ENCODE measurements at places on chromosomes 3 and 15.

GRCh38 chr15:46732060-46732459, 985.2 kb upstream of the SEMA6D start:
- DNase-seq = no peak

DNA sequence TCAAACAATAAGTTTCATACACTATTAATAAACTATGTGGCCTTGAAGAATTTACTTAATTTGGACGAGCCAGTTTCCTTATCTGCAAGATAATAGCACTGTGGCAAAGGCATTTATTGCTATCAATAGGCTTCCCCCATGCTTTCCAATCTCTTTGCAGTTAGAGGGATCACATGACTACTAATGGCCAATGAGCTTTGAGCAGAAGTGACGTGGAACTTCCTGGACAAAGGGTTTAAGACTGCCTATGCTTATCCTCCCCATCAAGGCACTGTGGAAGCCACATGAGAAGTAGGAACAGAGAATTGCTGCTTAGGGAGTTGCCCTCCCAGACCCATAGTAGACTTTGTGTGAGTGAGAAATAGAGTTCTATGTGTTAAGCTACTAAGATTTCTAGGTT, 16.7 kb upstream of the ZMAT3 start:
- DNase-seq = no peak

GRCh38 chr3:72745146-72745999, 102.9 kb downstream of the SHQ1 start:
- no peak for DNase-seq

- no peak for DNase-seq
Measured at GRCh38 chr3:132556508-132557159, 40.4 kb upstream of the ACKR4 start.

- DNase-seq = no peak
Measured at GRCh38 chr3:190676481-190676880, 162.6 kb downstream of the IL1RAP start.

GRCh38 chr3:39318301-39318700, 11.2 kb upstream of the CCR8 start:
- DNase-seq = no peak

DNA sequence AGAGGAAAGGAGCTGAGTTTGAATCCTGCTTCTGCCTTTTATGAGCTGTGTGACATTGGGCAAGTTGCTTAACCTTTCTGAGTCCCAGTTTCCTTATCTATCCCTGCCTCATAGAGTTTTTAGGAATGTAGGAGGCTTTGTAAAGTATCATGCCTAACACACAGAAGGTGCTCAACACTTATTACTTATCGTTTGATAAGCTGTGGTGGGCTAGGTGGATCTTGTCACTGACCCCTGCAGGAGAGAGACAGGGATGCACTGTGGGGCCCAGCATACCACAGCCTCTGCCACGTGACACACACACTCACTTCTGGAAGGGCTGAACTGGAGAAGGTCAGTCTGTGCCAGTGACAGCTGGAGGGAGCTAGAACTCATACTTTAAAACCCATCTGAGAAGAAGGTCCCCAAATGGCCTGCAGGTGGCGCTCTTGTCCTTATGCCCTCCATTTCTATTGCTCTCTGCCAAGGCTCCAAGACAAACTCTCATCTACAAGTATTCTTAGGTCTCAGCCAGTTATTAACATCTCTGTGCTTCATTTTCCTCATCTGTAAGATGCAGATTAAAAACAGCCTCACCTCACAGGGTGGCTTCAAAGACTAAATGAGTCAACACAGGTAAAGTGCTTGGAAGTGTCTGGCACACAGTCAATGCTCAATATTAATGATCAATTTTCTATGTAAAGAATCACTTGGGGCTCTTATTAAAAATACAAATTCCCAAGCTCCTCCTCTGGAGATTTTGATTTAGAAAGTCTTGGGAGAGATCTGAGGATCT, 57.5 kb upstream of the HACD2 start:
- DNase-seq = no peak

GRCh38 chr15:70523616-70524015, 239.7 kb downstream of the UACA start:
- DNase-seq = no peak

GRCh38 chr3:175046601-175047000, 187.5 kb downstream of the NAALADL2 start:
- no peak for DNase-seq

DNA sequence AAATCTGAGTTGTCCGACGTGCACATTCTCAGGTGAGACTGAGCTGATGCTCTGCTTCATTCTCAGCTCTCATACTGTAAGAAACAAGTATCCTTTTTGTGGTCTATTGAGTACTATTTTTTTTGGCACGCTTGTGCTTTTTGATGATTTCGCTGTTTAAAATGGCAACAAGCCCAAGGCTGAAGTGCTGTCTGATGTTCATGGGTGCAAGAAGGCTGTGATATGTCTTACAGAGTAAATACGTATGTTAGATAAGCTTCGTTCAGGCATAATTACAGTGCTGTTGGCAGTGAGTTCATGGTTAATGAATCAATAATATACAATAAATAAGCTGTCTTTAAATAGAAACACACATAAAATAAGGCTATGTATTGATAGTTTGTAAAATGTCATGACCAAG, 27.2 kb downstream of the AQR start:
- DNase-seq = no peak

- no peak for DNase-seq
Measured at GRCh38 chr15:35963326-35963725, 417.4 kb upstream of the DPH6 start.

- no peak for DNase-seq
Measured at GRCh38 chr15:68188647-68189046, 16.5 kb downstream of the CALML4 start.

- no peak for DNase-seq
Measured at GRCh38 chr3:178246004-178246403, 290.2 kb upstream of the KCNMB2 start.

DNA sequence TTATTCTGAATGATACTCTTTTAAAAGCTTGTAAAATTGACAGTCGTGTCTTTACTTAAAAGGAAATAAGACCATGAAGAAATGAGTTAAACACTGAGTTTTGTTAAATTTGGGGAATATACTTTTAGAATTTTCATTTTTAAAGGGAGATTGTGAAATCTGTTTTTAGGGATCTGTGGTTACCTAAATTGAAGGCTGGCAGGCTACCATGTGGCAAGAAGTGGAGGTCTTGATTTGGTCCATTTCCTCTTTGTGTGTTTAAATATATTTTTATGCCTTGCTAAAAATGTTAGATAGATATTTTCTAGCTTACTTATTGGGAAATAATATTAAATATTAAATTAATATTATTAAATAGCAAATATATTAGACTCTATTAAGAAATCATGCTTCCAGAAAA, 36.6 kb upstream of the SLC22A13 start:
- DNase-seq = no peak

DNA sequence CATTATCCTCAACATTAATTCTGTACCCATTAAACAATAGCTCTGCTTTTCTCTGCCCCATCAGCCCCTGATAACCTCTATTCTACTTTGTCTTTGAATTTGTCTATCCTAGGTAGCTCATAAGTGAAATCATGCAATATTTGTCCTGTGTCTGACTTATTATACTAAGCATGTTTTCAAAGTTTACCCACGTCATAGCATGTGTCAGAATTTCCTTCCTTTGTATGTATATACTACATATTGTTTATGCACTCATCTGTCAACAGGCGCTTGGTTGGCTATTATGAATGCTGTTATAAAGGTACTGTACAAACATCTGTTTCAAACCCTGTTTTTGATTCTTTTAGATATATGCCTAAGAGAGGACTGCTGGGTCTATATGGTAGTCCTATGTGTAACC, 18.2 kb downstream of the CSNK1G1 start:
- DNase-seq = no peak

- DNase-seq = no peak
Measured at GRCh38 chr3:133377396-133377795, 22.5 kb upstream of the BFSP2 start.

GRCh38 chr3:51879937-51880336, 4.5 kb upstream of the IQCF5 start:
- DNase-seq = no peak

DNA sequence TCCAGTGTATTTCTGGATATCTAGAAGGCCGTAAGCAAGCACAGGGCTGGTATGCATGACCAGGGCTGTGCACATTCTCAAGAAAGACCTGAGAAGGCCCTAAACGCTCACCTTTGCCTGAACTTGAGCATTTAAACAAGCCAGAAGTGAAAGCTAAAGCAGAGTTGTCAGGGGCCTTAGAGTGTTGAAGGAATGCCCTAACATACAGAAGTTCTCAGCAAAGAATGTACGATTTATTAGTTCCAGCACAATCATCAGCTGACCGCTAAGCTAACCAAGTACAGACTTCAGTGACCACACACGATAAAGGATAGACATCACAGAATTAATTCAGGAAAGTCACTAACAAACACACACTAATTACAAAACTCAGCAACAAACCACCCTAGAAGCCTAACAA, 8.7 kb downstream of the HLTF start:
- DNase-seq = no peak

- no peak for DNase-seq
Measured at GRCh38 chr3:21049334-21050062, 701.5 kb downstream of the ZNF385D start.

GRCh38 chr3:44654039-44654438, 5.5 kb downstream of the ZNF35 start:
- DNase-seq = no peak

GRCh38 chr3:46472736-46473135, 8.0 kb upstream of the LTF start:
- DNase-seq = no peak

GRCh38 chr3:48058091-48058490, 41.9 kb upstream of the MAP4 start:
- DNase-seq = no peak

DNA sequence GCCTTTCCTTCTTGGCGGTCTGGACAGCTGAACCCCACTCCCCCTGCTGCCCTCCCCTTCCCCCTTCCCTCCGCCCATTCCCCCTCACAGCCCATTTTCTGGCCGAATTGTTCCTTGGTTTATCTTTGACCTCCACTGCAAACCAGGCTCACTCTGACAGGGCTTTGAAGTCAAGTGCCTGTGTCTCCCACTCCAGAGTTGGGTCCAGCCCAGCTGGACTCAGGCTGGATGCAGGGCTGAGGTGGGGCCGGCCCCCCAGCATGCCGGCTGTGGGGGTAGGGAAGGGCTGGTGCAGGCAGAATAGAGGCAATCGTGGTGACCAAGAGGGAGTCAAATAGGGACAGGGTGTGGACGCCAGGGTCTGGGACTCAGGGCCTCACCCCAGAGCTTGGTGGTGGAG, 57.0 kb upstream of the MRPS22 start:
- no peak for DNase-seq

DNA sequence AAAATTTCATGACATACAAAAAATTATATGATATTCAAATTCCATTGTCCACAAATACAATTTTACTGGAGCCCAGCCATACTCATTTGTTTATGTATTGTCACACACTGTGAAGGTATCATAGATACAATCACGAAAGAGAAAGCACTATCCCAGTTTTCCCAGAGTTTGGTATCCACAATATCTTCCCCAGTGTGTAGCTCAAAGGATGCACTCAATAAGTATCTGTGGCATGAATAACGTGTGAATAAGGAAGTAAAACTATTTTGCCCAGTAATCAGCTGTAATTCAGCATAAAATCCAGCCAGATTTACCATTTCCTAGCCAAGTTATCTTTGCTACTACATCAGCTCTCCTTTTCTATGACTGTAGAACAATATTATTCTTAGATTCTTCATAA, 131.3 kb upstream of the KCNMB2 start:
- no peak for DNase-seq

- DNase-seq = no peak
Measured at GRCh38 chr3:74390121-74390877, 224.2 kb downstream of the CNTN3 start.

GRCh38 chr3:30586096-30586805, 20.1 kb upstream of the TGFBR2 start:
- no peak for DNase-seq

DNA sequence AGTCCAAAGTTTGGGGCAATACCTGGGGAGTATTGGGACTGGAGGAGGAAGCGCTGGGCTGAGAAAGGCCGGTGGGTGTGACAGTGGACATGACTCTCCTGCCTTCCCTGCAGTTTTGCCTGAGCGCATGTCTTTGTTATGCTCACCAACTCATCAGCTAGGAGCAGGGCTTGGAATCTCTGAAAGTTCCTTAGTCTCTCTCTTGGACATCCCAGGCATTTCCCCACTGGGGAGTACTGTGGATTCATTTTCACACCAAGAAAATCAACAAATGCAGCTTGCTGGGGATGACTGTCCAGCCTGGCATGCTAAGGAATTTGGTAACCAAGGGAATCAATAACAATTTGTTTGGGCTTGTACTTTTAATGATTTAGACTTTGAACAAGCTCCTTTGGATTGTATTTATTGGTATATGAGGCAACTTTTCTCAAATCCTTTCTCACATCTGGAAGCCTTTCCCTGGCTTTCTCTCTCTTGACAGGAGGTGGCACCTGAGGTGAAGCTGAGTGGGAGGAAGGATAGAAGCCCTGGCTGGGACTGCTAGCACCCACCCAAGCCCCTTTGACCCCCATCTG, 48.5 kb upstream of the CHST2 start:
- DNase-seq = no peak

GRCh38 chr3:57383406-57383805, 90.9 kb upstream of the ASB14 start:
- DNase-seq = no peak

GRCh38 chr15:99818872-99819271, 85.6 kb upstream of the LYSMD4 start:
- DNase-seq = no peak

GRCh38 chr3:124258057-124258500, 266.2 kb upstream of the ROPN1 start:
- DNase-seq = no peak

DNA sequence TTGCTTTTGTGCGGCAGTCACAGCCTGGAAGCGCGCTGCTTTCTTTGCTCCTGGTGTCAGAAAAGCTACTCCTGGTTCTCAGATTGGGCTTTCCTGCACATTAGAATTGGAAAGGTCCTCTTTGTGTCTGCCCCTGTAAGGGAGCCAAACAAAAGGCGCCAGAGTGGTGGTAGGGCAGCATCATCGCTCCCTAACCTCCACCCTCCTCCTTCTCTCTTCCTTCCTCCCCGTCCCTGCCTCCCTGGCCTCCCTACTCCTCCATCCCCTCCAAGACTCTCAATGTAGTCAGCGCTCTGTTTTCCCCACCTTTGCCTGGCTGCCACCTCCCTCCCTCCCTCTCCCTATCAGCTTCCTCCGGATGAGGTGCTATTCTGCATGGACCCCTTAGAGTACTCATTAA, 65.3 kb downstream of the SH3GL3 start:
- DNase-seq = no peak
